ENCODE measurements at places on chromosomes 7 and 10.
A peak's percentile ranks its signal among the peaks of the same experiment; 100 is the strongest.

GRCh38 chr7:22718200-22718711 is 8.7 kb upstream of the IL6 start:
- DNase-seq, result no peak

GRCh38 chr7:129824291-129825208 is 128.2 kb downstream of the UBE2H start:
- DNase-seq, result no peak

DNA sequence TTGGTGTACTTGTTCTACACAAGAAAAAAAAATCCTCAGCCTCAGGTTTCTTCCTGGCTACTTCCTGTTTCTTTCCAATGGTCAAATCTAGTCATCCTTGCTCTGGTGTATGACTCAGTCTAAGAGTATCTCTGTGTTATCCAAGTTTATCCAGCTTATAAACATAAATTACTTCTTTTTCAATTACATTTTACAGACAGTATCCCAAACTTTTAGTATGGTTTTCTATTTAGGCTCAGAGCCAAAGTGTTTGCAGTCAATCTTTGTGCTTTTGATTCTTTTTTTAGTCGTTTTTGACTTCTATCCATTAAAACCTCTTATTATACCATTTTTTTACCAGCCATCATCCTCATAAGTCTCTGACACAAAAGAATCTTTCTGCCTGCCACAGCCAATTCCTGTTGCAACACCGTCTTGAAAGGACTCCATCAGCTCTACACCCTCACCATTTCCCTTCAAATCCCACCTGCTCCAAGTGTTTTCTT is 294.6 kb downstream of the PTEN start:
- DNase-seq, result peak; percentile 32

GRCh38 chr10:59214160-59214559 is 37.7 kb downstream of the PHYHIPL start:
- DNase-seq, result no peak

- no peak for DNase-seq
Observed at GRCh38 chr10:119595134-119595675, 1.6 kb downstream of the TIAL1 start.

GRCh38 chr10:109959259-109960145 is 36.2 kb upstream of the XPNPEP1 start:
- DNase-seq, result no peak

GRCh38 chr7:133535308-133535707 is 282.4 kb downstream of the EXOC4 start:
- no peak for DNase-seq

GRCh38 chr7:191105-191980 is 1.0 kb upstream of the FAM20C start:
- DNase-seq, result peak; percentile 89

GRCh38 chr7:30559611-30560010 is 35.1 kb upstream of the GARS1 start:
- DNase-seq, result no peak

DNA sequence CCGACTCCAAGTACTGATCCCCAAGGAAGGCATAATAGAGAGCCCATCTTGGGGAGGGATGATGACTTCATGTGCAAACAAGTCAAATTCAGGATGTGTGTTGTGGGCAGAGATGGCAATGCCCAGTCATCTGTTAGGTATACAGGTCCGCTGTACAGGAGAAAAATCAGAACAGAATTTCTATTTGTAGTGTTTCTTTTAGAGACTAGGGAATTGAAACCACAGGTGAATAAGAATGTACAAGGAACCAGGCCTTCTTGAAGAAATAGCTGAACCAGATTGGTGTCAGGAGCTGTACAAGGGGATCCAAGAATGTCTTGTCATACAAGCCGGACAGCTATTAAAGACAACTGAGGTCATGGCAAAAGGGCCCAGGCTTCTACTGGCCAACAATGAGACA is 147.9 kb downstream of the PFKFB3 start:
- DNase-seq, result no peak

- peak; percentile 35 for DNase-seq
Observed at GRCh38 chr10:14736600-14737081, 38.1 kb downstream of the FAM107B start.

GRCh38 chr7:127927348-127927696 is 103.9 kb downstream of the LRRC4 start:
- peak; percentile 44 for DNase-seq

DNA sequence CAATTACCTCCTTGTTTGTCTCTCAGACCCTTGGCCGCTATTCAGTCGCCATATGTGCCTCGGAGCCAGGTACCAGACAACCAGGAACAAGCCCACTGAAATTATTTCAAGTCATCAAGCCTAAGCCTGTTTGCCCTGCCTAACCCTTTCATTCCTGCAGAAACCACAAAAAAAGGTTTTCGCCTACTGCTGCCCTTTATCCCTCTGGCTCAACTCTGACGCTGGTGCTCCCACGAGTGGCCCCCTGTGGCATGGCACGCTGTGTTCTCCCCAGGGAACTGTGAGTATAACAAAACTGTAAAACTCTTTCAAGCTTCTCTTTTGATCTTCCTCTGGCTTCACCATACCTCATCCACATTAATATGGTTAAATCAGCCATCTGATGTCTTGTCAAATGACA is 215.7 kb upstream of the CDC14C start:
- DNase-seq, result no peak
